G401 (cell line): ENCODE measurements at places on chromosomes 1 and 21. TPM values are rescaled to one million over a fixed set of nuclear protein-coding genes. Genes with fewer than 3 reads are reported as not detected.

Gene WNT3A
- total RNA-seq, result 0.37 TPM in 1 of 2 replicates, not detected in the other

Gene CHI3L2
- total RNA-seq, result not detected in 2 replicates

Gene RNF186
- not detected in 2 replicates for total RNA-seq

Gene IL24
- total RNA-seq, result not detected in 2 replicates

Gene CNKSR1
- total RNA-seq, result not detected in 2 replicates

Gene LORICRIN
- not detected in 2 replicates for total RNA-seq

Gene GSTM5
- 1.4 and 4.7 TPM in 2 replicates for total RNA-seq

Gene LAD1
- 0.20 and 6.1 TPM in 2 replicates for total RNA-seq

Gene NT5C1A
- not detected in 2 replicates for total RNA-seq

GRCh38 chr1:173580071-173580470 is 22.8 kb downstream of the SLC9C2 start:
- no peak for DNase-seq

- DNase-seq, result peak; percentile 72
These were observed 34.6 kb downstream of the TMEM51 start for GRCh38 chr1:15188130-15188524.

- DNase-seq, result no peak
These were observed 25.2 kb downstream of the PRAMEF20 start for GRCh38 chr1:13435458-13435857.

DNA sequence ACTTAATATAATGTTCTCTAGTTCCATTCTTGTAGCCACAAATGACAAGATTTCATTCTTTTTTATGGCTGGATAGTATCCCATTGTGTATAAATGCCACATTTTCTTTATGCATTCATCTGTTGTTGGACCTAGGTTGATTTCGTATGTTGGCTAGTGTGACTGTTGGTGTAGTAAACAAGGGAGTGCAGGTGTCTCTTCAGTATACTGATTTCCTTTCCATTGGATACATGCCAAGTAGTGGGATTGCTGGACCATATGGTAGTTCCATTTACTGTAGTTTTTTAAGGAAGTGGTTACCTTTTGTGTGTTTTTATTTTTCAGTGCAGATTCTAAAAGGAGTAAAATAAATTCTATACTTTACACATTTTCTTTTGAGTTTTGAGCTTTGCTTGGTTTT is 5.7 kb downstream of the PARK7 start:
- peak; percentile 87 for DNase-seq

GRCh38 chr1:178594133-178594532 is 81.2 kb downstream of the TEX35 start:
- no peak for DNase-seq

GRCh38 chr1:16117936-16118335 is 37.9 kb downstream of the EPHA2 start:
- no peak for DNase-seq

GRCh38 chr1:53061123-53061858 is 722 bp upstream of the PODN start:
- no peak for DNase-seq

DNA sequence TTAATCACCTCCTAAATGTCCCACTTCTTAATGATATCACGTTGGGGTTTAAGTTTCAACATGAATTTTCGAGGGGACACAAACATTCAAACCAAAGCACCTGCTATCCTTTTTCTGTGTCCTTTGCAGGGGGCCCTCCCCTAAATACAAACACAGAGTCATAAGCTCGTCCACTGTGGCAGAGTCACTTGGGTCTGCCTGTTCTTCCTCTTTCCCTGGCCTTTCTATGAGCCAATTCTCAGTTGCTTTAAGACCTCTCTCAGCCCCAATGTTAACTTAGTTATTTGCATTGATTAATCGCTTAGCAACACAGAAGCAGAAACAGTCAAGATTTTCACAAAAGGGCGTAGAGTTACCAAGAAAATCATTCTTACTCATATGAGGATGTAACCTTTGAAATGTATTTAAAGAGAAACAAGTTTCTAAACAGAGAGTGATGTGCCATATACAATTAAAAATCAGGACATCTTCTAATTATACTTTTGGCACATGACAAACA is 14.9 kb downstream of the APCS start:
- DNase-seq, result no peak

GRCh38 chr1:55380355-55380970 is 165.3 kb upstream of the USP24 start:
- DNase-seq, result no peak

- no peak for DNase-seq
These were observed 102.8 kb downstream of the GDAP2 start for GRCh38 chr1:117826540-117827078.

- DNase-seq, result peak; percentile 79
These were observed 5.9 kb downstream of the DHDDS start for GRCh38 chr1:26438041-26438440.

GRCh38 chr1:220044678-220045355 is 1.5 kb downstream of the EPRS1 start:
- DNase-seq, result peak; percentile 4

GRCh38 chr21:40853956-40854688 is 7.2 kb upstream of the DSCAM start:
- DNase-seq, result no peak

DNA sequence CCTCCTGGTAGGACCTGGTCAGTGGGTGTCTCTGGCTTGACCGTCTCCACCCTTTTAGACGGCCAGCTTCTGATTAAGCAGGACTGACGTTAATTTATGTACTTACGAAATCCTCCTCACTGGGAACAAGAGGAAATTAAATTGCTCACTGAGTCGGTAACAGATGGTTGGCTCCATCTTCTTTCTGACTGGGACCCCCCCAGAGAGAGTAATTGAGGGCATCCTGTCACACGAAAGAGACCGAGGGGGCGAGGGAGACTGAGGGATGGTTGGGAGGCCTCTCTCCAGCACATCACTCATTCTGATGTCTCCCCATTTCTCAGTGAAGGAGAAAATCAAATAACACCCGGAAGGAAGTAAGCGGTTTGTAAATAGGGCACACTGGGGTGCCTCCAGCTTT is 104.8 kb downstream of the OMA1 start:
- peak; percentile 70 for DNase-seq

- no peak for DNase-seq
These were observed 1.4 kb upstream of the MDM4 start for GRCh38 chr1:204514828-204515227.

DNA sequence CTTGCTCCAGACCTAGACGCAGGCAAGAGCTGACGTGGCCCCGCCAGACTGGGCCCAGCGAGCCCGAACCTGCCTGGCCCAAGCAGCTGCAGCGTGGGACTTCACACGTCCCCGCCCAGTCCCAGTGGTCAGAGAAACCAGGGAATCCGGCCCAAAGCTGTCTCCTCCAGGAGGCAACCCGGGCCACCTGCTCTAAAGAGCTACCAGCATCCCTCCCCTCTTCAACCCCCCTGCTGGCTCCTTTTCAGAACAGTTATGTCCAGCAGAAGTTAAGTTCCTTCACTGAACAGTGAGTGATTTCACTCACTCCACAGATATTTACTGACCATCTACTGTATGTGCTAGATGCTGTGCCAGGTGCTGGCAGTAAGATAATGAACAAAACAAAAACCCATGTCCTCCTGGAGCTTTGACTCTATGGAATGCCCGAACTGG is 2.1 kb upstream of the EFNA1 start:
- DNase-seq, result peak; percentile 29

- no peak for DNase-seq
These were observed 107.1 kb upstream of the PAXBP1 start for GRCh38 chr21:32878661-32879060.

- DNase-seq, result no peak
These were observed 177.2 kb upstream of the RUNX1 start for GRCh38 chr21:35226328-35226727.

GRCh38 chr1:175272361-175272760 is 79.8 kb upstream of the KIAA0040 start:
- DNase-seq, result no peak

- DNase-seq, result no peak
These were observed 1.2 kb upstream of the CAMTA1 start for GRCh38 chr1:6783936-6784559.

DNA sequence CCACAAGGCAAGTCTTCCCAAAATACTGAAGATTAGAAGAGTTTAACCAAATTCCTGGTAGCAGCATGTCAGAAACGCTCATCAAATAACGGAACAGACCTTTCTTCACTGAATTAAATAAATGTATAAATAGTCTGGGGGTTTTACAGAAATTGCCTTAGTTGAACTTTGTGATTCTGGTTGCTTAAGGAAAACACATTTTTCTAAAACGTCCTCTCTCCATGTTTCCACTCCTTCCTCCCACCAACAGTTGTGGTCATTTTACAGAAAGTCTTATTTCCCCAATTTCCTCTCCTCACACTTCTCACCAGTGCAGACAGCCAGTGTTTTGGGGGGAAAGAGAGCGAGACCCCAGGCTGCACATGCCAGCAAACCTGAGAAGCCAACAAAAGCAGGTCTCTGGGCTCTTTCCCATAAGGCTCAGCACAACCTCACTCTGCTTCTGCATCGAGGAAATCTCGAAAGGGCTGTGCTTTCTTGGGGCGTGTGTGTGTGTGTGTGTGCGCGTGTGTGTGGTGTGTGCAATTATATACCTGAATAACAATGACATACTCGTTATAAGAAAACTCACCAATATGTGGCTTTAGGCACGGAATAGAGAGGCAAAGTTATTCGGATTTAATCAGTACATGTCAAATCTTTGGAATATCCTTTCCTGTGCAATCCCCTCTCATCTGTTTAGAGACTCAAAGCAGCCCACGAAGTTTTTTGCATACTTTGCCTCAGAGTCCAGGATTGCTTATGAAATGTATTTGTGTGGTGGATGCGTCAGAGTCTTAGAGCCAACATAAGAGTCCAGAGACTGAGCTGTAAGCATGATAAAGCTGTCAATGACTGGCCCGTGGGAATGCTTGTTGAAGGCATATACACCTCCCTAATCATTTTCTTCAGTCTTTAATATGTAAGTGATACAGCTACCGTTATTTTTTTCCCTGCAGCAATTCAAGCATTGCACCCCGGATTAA is 2.0 kb downstream of the KCNJ15 start:
- no peak for DNase-seq

GRCh38 chr1:55506740-55507577 is 291.8 kb upstream of the USP24 start:
- no peak for DNase-seq

DNA sequence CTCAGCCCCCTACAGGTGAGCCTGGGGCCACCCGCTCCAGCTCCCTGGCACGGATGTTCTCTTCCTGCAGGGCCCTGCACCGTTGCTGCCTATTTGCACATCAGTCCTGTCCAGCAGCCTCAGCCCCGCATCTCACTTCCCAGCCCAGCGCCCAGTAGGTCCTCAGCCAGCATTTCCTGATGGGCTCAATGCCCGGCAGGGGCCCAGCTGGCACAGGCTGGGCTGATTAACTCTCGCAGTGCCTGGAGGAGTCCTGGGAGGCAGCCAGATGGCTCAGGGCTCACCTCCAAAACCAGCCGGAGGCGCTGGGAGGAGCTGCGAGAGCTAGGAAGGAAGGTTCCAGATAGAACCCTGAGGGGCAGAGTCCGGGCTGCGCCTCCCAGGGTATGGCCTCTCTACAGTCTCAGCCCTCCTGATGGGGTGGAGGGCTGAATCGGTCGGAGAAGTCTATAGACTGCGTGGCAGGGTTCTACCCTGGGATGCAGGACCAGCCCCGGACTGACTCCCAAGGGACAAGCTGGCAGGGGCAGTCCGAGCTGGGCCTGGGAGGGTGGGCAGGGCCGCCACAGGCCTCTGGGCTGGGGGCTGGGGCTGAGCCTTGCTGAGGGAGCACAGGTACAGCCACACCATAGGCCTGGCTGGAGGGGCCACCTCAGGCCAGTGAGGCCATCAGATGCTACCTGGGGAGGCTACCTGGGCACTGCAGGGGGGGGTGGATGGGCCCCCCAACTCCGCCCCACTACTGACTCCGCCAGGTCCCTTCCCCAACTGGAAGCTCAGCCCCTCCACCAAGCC is 19.2 kb upstream of the CLSTN1 start:
- peak; percentile 88 for DNase-seq

DNA sequence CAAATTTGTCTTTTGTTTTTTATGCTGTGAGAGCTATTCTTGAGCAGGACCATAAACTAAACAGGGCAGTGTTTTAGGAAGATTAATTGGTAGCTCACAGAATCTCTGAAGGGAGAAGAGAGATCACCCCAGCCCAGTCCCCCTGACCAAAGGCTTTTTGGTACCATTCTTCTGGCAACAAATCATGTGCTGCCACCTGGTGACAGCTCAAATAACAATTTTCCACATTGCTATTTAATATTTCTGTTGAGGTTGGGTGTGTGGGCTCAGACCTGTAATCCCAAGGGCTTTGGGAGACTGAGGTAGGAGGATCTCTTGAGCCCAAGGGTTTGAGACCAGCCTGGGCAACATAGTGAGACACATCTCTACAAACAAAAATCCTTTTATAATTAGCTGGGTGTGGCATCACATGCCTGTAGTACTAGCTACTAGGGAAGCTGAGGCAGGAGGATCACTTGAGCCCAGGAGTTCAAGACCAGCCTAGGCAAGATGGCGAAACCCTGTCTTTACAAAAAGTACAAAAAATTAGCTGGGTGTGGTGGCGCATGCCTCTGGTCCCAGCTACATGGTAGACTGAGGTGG is 2.2 kb upstream of the TESK2 start:
- DNase-seq, result peak; percentile 77

- peak; percentile 9 for DNase-seq
These were observed 1211.6 kb upstream of the ADGRL4 start for GRCh38 chr1:80218112-80218511.

GRCh38 chr1:119219711-119220110 is 79.3 kb upstream of the WARS2 start:
- DNase-seq, result no peak

DNA sequence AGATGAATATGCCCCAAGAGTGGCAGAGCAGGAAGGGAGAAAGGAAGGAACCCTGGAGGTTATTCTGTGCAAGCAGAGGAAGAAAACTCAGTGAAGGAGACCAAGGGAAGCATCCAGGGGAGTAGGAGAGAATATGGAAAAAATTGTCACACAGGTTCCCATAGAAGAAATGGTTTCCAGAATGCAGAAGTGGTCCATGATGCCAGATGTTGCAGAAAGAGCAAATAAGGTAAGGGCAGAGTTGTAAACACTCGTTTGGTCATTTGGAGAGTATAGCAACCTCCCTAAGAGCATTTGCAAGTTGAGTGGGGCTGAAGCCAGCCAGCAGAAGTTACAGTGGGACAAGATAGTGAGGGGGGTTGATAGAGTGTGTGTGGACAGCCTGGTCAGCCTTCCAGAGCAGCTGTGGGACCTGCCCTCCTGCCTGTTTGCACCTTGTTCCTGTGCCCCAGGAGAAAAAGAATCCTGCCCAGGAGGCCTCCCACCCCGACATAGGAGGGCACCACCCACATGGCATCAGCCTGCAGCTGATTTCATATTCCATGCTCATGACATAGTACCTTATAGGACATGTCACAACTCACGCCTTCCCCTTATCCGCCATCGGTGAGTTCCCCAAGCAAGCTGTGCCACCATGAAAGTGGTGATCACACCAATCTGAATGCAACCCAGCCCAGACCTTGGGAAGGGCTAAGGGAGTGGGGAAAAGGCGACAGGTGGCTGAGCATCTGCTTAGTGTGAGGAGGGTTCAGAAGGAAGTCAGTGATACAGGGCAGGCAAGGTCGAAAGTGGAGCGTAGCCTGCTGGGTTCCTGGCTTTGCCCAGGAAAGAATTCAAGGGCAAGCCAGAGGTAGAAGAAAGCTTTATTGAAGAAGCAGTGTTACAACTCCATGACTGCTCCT is 8.2 kb upstream of the NEK2 start:
- no peak for DNase-seq

- DNase-seq, result peak; percentile 68
These were observed 486 bp upstream of the KCNA3 start for GRCh38 chr1:110675060-110675791.
